ENCODE measurements at places on chromosomes 6 and 20.

- no peak for DNase-seq
Observed at GRCh38 chr20:57135875-57136274, 130.6 kb downstream of the BMP7 start.

DNA sequence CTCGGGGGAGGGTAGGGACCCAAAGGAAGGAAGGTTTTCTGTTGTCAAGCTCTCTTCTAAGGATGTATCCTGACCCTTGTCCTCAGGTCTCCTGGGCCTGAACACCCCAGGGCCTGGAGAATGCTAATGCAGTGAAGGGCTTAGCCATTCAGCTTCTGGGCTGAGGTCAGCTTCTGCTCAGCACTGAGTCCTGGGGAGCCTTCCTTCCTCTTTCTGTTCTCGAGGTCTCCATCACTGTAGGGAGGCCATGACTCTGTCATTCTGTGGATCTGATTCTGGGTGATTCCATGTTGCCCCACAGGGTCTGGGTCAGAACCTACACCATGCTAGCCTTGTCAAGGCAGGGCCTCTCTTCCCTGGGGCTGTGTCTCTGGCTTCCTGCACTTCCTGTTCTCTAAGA is 712.7 kb downstream of the DHX35 start:
- no peak for DNase-seq

DNA sequence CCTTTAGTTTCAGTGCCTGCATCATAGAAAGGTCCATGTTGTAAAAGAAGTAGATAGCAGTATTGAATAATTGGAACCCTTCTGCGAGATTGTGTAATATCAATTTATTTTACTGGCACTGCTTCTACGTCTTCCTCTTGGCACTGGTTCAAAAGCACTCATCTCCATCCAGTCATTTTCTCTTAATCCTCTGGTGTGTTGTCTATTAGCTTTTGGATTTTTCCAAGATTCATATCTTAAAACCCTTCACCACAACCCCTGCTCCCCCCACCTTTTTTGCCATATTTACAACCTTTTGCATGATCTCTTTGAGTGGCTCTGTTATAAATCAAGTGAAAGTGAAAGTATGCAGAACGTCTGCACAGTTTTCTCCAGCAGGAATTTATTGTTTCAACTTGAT is 76.6 kb upstream of the HSF2 start:
- no peak for DNase-seq

- no peak for DNase-seq
Observed at GRCh38 chr6:134295953-134296553, 21.9 kb downstream of the SGK1 start.
